ENCODE measurements at places on chromosomes 5 and 9.

DNA sequence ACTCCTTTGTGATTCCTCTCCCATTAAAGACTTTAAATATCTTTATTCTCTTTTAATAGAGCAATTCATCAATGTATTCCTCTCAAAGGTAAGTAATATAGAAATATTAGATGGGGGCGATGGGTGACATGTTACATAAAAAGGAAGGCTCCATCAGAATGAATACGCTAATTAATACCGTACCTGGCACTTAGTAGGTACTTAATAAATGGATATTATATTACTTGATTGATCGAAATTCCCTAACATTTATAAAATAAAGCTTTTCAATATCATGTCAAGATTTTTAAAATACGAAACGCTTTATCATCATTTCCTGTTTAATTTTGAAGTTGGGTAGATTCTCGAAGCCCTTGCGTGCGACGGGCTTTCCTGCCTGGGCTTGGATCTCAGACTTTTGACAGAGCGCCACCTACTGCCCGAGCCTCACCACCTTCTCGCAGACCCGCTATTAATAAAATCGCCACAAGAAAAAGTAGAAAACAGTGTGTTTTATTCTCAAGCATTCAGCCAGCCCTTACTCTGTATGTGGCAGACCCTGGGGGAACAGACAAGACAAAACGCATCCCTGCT is 99.4 kb downstream of the C5orf15 start:
- DNase-seq: peak; percentile 44

DNA sequence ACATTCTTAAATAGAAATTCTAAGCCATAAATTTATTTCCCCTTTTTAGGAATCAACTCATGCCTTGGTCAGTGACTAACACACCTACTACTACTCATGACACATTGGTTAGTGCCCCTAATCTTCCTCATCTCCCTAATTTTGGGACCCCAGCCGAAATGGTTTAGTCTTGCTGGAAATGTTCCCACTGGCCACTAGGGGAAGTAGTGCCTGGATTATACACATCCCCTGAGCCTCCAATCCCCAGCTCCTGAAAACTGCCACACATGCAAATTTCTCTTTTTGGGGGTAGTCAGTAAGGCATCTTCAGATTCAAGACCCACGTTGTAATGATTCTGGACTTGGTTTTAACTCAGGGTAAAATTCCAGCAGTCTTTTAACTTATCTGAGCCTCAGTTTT is 79.8 kb downstream of the HSD17B3 start:
- no peak for DNase-seq

DNA sequence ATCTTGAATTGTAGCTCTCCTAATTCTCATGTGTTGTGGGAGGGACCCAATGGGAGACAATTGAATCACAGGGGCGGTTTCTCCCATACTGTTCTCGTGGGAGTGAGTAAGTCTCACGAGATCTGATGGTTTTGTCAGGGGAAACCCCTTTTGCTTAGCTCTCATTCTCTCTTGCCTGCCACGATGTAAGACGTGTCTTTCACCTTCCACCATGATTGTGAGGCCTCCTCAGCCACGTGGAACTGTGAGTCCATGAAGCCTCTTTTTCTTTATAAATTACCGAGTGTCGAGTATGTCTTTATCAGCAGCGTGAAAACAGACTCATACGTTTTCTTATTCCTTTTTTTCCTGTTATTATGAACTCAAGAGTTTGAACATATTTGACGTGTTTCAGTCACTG is 39.1 kb downstream of the RETREG1 start:
- no peak for DNase-seq

DNA sequence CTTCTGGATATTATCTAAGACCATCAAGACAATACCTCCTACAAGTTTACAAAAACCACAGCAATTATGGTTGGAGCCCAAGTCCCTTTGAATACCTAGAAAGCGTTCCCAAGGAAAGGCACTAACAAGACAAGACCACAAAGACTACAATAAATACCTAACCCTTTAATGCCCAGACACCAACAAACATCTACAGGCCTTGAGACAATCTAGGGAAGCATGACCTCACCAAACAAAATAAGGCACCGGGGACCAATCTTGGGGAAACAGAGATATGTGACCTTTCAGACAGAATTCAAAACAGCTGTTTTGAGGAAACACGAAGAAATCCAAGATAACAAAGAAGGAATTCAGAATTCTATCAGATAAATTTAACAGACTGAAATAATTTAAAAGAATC is 37.8 kb downstream of the OXCT1 start:
- DNase-seq: no peak

Data from stimulated activated CD8-positive, alpha-beta memory T cell treated with anti-CD3 and anti-CD28 coated beads, Interleukin-7, amount 100 ng/mL, for 1 hour (primary cell).